Endodermal cell (in vitro differentiated cells): ENCODE measurements at places on chromosomes 5 and 9.

- DNase-seq = no peak
These were observed 54.6 kb upstream of the MAP3K1 start for GRCh38 chr5:56760723-56761122.

DNA sequence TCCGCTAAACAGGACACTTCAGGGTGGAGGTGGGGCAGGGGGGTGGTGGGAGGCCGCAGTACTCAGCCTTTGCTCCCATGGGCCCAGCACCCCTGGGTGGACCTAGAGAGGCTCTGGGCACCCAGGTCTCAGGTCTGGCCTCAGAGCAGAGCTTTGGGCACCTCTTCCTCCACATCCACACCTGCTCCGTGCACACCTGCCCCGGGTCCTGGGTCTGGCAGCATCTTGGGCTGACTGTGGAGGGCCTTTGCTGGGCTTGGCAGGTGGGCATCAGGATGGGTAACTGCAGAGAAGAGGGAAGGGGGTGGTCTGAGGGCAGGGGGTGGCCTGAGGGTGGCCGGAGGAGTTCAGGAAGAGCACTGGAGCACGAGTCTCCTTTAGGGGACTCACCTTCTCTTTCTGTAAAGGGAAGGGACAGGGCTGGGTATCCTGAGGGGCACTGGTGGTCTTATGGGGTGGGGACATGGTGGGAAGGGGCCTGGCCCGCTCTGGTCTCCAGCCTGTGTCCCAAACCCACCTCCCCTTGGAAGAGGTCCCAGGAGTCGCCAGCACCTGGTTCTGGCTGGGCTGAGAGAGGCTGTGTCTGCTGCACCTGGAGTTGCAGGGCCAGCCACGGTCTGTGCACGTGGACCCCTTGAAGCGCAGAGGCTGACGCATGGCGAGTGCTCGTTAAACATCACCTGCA, 106.7 kb upstream of the IER5L start:
- DNase-seq = peak; percentile 38

GRCh38 chr5:59423021-59423420, 470.5 kb downstream of the PDE4D start:
- no peak for DNase-seq

DNA sequence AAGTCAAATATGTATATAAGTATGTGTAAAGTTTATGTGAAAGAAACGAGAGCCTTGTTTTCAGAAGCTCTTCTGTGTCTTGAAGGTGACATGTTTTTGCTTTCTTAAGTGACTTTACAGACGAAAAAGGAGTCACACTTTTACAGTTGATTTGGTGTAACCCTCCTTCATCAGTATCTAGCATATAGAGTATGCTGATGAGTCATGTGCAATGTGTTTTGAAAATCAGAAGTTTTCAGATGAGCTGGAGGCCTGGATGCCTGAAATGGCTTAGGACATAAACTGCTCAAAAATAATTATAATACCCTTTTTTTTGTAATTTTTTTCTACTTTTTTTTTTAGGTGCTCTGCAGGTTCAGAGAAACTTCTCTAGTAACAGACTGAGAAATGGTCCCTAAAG, 209.5 kb downstream of the CD180 start:
- no peak for DNase-seq

DNA sequence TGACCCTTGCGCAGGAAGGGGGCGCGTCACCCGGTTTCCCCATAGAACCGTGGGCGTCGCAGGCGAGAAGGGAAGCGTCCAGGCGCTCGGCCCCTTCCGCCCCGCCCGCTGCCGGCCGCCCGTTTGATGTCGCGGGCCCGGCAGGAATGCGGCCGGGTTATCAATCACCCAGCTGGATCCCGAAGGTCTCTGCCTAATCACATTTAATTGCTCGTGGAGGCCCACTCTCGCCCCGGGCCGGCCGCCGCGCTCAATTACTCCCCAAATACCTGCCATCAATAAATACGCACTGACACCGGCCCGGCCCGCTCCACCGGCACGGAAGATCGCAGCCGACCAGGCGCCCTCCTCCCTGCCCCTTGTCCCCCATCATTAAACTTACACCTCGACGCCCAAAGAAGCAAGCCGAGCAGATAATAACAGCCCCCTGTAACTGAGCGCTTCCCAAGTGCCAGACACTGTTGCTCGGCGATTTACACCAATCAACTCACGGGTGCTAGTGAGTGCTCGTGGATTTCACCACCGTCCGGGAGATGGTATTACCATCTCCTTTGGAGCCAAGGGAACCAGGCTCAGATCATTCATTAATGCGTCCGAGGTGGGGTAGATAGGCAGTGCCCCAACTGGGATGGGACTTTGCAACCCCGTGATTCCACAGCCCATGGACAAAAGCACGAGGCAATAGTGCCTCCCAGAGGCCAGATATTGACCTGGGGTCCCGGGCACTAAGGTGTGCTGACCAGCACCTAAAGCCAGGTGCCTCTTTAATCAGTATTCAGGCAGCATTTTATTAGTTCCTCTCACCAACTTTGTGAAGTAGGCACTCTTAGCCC, 11.3 kb downstream of the MSX2 start:
- peak; percentile 93 for DNase-seq

GRCh38 chr5:135823881-135824280, 10.6 kb upstream of the SLC25A48 start:
- no peak for DNase-seq

- DNase-seq = no peak
These were observed 257.5 kb downstream of the DMAC1 start for GRCh38 chr9:7542126-7542525.

- DNase-seq = no peak
These were observed 1749.0 kb upstream of the C9orf72 start for GRCh38 chr9:29322240-29322639.

- no peak for DNase-seq
These were observed 227.2 kb downstream of the NSG2 start for GRCh38 chr5:174272671-174273070.

GRCh38 chr9:118711843-118712242, 657.4 kb downstream of the BRINP1 start:
- DNase-seq = no peak

- DNase-seq = peak; percentile 88
These were observed 5.2 kb upstream of the IRF1 start for GRCh38 chr5:132495667-132496190.

DNA sequence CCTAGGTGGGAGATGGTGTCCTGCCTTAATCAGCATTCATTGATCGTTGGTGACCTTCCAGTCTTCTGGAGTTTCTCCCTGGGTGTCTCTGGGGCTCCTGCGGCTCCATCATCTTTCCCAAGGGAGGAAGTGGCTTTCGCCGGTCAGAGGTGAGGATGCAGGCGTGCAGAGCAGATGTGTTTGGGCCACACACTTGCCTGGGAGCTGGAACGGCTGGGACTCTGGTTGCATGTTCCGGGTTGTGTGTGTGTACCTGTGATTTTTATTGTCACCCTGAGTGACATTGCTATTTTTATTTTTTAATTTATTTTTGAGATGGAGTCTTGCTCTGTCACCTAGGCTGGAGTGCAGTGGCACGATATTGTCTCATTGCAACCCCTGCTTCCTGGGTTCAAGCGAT, 9.6 kb downstream of the HMCN2 start:
- DNase-seq = no peak

- DNase-seq = no peak
These were observed 23.8 kb upstream of the IQGAP2 start for GRCh38 chr5:76379316-76379715.

DNA sequence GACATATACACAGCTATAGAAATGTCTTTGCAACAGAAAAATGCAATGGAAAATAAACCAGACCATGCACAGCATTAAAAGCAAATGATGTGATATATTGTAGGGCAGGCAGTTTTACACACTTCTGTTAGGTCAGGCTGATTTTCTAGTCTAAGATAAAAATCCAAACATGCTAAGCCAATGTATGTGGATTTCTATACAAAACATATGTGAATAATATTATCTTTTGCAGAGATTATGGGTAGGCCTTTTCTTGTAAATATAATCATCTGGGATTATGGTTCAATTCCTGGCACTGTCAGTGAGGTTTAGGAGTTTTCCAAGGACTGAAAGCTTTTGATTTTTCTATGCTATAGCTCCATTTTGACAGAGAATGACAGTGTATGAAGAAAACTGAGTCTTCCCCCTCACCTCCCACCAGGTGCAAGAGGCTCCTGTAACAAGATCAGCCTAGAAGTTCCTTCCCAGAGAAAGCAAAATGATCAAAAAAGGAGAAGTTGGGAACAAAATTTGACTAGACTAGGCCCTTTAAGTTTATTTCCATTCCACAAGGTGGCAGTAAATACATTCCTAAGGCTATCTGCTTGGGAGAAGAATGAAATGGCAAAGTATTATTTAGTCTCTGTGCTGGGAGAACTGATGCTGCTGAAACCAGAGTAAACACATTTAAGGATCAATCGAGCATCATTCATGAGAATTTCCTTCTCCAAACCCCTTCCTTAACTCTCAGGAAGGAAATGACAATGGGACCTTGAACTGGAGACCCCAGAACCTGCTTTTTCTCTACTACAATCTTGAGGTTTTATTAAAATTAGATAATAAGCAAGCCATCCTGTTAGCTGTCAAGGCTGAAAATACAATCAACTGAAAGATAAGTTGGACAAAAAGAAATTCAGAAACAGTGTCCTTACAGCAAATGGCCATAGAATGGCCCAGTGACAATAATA, 133.0 kb upstream of the TUT7 start:
- DNase-seq = no peak

DNA sequence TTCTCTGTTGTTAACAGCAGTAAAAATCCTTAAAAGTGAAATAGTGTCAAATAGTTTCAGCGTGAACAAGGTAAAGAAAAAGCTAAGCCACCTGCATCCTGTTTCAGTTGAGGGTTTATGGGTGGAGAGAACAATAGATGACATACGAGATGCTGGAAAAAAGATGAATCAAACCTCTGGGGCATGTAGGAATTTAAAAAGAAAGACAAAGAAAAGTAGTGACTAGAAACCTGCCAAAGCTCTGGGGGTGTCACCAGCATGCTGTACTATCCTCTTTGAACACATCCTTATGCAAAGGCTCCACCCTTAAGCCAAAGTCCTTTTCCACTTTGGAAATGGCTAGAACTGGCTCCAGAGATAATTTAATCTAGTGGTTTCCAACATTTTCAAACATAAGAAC, 22.2 kb downstream of the SCAI start:
- no peak for DNase-seq

- peak; percentile 93 for DNase-seq
These were observed 38.1 kb upstream of the STARD4 start for GRCh38 chr5:111550282-111551020.

DNA sequence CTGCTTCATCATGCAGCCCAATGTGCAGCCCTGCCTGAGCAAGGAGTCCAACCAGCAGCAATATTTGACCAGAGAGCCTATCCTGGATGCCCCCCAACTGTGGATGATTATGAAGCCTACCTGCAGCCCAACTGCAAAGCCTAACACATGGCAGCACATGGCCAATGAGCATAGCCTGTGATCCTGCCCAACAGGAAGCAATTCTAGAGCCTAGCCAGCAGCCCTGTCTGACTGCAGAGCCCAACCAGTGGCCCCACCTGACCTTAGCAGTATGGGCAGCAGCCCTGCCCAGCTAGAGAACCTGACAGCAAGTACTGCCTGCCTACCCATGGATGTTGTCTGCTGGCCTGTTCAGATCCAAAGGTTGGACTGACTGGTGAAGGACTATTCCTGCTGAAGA, 97.3 kb upstream of the SH3GL2 start:
- peak; percentile 47 for DNase-seq

GRCh38 chr9:36803961-36804360, 230.1 kb downstream of the PAX5 start:
- no peak for DNase-seq
